ENCODE measurements at places on chromosomes 3 and 15.

DNA sequence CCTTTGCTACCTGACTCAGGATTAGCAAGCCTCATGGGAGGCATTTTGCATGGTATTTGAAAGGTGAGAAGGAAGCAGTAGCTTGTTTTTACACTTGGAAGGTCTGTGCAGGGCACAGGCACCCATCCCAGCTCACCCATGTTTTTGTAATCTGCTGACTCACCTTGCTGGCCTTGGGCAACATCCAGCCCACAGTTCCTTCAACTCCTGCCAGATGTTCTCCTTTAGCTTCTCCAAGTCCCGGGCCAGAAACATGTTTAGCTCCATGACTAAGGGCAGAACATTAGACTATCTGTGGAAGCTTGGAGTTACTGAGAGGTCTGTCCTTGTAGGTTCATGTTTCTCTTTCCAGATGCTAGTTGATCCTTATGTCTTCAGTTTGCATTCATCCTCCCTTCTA lies 12.4 kb upstream of the ZNF770 start:
- no peak for DNase-seq

GRCh38 chr3:94146455-94146854 lies 83.6 kb downstream of the NSUN3 start:
- DNase-seq: no peak

- no peak for DNase-seq
Observed at GRCh38 chr3:161793194-161793930, 296.8 kb downstream of the OTOL1 start.

GRCh38 chr3:28125342-28125741 lies 116.1 kb upstream of the CMC1 start:
- DNase-seq: no peak

DNA sequence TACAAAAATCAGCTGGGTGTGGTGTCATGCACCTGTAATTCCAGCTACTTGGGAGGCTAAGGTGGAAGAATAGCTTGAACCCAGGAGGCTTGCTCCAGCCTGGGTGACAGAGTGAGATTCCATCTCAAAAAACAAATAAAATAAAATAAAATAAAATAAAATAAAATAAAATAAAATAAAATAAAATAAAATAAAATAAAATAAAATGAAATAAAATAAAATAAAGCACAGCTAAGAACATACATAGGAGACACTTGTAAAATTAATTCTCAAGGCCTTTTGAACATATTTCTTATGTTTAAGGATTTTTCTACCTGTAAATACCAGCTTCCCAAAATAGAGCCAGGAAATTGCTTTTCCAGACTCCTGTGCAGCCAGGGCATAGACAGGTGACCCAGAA lies 703.0 kb downstream of the ZPLD1 start:
- no peak for DNase-seq

DNA sequence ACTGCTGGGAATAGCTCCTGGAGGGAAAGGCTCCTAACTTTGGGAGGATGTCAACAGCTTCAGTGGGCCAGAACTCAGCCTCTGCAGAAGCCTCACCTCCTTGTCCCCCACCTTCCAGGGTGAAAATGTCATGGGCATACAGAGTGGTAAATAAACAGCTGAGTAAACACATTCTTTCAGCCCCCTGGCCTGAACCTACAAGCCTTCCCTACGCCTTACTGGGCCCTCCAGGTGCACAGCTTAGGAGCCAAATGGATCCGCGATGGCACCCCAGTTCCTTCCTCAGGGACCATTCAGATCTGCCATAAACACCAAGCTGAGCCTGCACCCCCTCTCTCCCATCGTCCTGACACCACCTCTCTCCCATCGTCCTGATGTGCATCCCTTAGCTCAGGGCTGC lies 126.2 kb upstream of the IGF1R start:
- no peak for DNase-seq

DNA sequence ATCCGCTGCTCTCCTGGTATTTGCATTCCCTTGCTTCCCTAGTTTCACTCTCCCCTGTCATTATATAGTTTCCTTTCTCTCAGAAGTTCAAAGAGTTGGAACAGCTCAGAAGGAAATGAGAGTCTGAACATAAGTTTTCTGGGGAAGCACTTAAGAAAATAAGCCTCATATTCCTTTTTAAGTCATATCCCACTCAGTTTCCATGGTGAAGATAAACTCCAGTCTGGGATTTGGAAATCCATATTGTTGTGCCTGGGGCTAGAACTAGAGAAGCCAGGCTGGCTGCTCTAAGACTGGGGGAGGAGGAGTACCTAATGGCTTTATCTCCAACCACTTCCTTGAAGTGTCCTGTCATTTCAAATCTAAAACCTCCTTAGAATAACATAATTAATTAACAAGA lies 134.2 kb upstream of the ALCAM start:
- DNase-seq: no peak

DNA sequence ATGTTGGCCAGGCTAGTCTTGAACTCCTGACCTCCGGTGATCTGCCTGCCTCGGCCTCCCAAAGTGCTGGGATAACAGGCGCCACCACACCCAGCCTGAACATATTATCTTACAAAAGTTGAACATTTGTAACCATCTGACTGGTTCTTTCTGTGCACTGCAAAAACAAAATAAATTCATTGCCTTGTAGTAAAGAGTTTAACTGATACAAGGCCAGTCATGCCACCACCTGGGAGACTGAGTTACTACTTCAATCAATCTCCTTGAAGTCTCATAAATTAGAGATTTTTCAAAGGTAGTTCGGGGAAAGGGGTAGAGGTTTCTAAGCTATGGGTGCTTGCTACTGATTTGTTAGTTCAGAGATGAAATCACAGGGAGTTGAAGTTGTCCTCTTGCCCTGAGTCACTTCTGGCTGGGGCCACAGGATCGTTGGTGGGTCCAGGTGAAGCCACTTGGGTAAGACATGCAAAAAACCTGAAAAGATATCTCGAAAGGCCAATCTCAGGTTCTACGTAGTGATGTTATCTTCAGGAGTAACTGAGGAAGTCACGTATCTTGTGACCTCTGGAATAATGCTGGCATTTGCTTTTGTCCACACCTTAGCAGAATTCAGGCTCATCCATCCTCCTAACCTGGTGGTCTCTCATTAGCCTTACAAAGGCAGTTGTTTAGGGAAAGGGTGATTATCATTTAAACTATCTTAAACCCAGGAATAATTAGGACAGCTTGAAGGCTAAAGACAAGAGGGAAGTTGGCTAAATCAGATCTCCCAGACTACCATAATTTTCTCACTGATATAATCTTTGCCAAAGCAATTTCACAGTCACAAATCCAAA lies 33.7 kb downstream of the ZBTB11 start:
- DNase-seq: no peak

- no peak for DNase-seq
Observed at GRCh38 chr3:191528589-191528988, 67.6 kb downstream of the PYDC2 start.

DNA sequence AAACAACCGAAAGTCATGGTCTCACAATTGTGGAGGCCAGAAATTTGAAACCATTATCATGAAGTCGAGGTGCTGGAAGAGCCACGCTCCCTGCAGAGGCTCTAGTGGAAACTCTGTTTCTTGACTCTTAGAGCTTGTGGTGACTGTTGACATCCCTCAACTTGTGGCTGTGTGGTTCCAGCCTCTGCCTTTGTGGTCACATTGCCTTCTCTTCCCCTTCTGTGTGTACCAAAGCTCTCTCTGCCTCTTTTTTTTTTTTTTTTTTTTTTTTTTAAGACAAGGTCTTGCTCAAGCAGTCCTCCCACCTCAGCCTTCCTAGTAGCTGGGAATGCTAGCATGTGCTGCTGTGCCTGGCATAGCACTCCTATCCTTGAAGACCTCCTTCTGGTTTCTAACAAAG lies 48.7 kb upstream of the CRTC3 start:
- no peak for DNase-seq

- no peak for DNase-seq
Observed at GRCh38 chr3:171339598-171339997, 120.6 kb downstream of the TNIK start.

- DNase-seq: no peak
Observed at GRCh38 chr3:26967501-26967900, 344.9 kb downstream of the LRRC3B start.

GRCh38 chr3:7543294-7543880 lies 682.5 kb downstream of the GRM7 start:
- no peak for DNase-seq

DNA sequence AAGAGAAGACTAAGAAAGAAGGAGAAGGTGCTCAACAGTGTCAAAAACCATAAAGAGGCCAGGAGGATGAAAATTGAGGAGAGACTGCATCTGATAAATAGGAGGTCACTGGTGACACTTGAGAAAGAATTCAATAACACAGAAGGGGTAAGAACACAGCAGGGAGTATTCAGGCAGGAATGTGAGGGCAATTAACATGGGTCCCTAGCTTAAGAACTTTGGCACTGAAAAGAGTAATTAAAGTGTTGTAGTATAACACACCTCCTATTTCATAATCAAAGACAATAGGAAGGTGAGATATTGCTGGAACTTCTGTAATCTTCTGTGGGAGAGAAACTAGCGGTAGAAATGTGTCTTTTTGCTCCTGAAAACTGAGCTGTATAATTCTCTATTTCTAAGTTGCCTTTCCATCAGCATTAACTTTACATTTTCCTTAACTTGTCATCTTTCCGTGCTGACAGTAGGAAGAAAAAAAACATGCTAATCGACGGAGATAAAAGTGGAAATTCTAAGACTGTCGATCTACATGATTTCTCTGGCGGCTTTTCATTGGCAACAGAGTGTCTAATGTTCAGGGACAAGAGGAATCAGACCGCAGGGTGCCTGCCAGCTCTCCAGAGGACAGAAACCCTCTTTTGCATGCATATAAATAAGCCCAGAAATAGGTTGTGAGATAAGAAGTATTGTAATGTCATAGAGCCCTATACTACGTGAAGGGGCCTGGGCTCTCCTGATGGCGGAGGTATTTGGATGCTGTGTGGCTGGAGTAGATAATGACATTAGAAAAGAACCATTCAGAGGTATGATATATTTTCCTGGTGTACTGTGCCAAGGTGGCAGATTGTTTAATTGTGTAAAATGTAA lies 147.9 kb upstream of the GAP43 start:
- no peak for DNase-seq

DNA sequence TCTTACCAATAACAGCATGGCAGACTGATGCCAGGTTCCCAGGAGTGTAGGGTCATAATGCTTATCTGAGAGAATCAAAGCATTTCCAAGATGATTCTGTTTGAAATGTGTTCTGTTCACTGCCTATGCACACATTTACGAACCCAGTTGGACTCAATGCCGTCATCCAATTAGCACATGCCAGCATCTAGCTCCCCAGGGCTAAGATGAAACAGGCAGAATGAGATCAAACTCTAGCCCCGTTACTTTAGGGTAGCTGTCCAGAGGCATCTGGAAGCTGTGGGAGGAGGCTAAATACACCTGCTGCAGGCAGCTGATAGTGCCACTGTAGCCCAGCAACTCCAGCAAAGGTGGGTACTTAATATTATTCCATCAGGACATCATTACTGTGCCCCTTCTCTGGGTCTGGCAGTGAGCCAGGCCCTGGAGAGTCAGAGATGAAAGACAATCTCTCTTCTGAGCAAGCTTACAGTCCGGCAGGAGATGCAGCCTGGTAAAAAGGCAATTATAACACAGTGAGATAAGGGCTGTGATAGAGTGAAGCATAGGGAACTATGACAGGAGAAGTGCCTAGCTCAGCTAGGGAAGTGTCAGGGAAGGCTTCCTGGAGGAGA lies 156.4 kb upstream of the PPP2R3A start:
- DNase-seq: no peak

DNA sequence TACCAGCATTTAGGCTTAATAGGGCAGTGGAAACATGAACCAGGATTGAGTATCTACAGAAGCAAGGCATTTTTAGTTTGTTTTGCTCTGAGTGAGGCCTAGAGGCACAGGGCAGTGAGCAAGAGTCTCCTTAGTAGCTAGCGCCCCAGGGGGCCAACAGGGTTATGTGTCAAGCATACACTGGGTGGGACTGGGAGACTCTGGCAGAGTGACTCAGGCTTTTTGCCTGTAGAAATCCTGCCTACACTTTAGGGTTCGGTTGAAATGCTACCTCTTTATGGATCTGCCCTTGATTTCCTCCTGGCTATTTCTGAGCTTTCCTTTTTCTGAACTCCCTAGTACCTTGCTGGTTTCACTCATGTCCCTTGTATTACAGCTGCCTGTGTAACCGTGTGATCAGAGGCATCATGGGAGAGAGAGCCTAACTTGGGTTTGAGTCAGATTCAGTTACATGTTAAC lies 72.2 kb downstream of the TOP2B start:
- no peak for DNase-seq
